ENCODE measurements at places on chromosomes 11 and 22.

- no peak for DNase-seq
Observed at GRCh38 chr22:33680632-33681031, 239.6 kb downstream of the LARGE1 start.

DNA sequence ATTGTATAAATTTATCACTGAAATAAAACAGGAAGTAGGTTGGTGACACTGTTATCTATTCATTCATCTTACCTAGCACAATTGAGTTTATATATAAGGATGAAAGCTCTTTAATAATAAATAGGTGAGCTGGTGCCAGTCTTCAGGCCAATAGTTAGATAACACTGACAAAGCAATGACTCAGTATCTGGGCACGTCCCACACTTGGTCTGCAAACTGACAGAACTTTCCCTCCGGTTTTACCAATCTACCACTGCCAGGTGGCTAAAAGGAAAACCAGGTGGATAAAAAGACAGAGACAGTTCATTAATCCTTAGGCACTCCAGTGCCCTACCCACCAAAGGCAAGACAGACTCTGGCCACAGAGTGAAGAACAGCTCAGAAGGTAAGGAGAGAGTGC lies 17.6 kb downstream of the DDB1 start:
- DNase-seq: no peak

GRCh38 chr11:113689768-113690618 lies 16.1 kb downstream of the TMPRSS5 start:
- DNase-seq: no peak

- no peak for DNase-seq
Observed at GRCh38 chr22:47043835-47044721, 281.6 kb downstream of the TBC1D22A start.

DNA sequence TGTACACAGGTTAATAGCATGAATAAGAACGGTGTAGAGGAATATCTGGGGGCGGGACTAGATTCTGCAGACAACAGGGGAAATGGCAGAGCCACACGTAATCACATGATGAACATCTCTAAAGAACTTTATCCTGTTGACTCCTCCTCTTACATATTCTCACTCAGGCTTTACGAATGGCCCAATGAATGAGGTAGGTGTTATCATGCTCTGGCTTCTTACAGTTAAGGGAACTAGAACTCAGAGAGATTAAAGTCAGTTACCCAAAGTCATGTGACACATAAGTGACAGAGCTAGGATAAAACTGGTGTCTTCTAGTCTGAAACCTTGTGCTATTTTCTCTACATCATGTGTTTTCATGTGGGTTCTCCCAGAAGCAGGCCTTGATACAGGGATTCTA lies 49.0 kb upstream of the BMAL1 start:
- DNase-seq: no peak

DNA sequence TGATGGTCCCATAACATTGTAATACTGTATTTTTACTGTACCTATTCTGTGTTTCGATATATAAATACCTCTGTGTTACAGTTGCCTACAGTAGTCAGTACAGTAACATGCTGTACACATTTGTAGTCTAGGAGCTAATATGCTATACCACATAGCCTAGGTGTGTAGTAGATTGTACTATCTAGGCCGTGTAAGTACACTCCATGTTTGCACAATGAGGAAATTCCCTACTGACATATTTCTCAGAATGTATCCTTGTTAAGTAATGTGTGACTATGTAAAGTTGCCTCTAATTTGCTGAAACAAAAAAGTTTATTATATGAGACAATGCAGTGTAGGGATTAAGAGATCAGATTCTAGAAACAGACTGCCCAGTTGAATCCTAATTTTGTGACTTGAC lies 21.3 kb downstream of the CAPRIN1 start:
- no peak for DNase-seq

- no peak for DNase-seq
Observed at GRCh38 chr11:73147771-73148681, 5.9 kb upstream of the FCHSD2 start.

- DNase-seq: no peak
Observed at GRCh38 chr22:37487571-37487970, 1.4 kb upstream of the MFNG start.

Measured in stimulated activated CD4-positive, alpha-beta T cell treated with anti-CD3 and anti-CD28 coated beads, Interleukin-12 subunit alpha, Interleukin-12 subunit beta, amount 100 ng/mL, for 24 hours (primary cell).